ENCODE measurements at places on chromosomes 12 and 14.

DNA sequence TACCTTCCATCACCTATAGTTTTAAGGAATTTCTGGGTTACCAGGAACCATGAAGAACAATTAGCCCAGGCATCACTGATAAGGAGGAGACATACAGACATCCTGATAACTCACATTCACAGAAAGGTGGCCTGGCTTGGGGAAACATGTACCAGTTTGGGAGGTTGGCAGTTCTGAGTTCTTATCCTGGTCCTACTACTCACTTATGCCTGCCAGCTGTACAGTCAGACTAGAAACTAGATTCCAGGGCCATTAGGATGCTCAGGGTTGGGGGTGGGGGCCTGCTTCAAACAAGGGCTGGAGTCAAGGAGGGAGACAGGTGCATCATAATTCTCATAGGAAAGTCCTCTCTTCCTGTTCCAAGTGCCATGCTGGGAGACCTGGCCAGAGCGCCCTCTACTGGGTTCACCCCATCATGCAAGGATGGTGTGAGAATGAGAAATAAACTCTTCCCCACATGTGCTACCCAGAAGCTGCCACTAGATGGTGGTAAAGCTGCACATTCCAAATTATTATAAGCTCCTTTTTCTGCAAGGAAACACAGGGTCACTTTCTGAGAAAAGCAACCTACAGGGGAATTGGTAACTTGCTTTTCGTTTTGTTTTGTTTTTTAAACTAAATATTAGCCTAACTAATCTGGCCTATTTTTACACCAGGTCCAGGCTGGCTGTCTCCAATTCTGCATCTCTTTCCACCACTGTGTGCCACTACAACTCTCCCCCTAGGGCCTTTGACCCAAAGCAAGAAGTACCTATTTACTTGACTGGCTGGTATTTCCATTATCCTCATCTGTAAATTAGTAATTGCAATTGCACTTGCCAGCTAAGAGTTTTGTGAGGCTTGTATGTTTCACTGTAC is 14.5 kb downstream of the OAS2 start:
- DNase-seq = peak; percentile 7

DNA sequence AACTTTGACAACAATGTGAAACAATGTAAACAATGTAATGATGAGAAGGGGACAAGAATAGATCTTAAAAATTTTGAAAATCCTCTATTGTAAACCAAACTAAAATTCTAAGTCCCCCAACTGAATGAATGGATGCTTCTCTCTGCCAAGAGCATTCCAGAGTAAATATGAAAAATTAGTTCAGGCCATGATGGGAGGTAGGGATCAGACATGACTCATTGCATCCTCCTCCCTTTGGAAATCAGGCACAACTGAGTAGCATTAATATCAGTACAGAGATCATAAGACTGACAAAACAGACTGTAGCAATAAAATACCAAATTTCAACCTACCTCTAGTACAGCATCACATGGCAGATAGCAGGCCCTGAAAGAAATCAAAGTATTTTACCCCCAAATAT is 559.9 kb downstream of the C12orf50 start:
- no peak for DNase-seq

GRCh38 chr12:122123051-122123760 is 44.6 kb downstream of the MLXIP start:
- DNase-seq = peak; percentile 36

GRCh38 chr14:40346275-40346674 is 914.0 kb upstream of the FBXO33 start:
- no peak for DNase-seq

- DNase-seq = no peak
Measured at GRCh38 chr12:29113101-29113500, 36.0 kb upstream of the FAR2 start.

- no peak for DNase-seq
Measured at GRCh38 chr12:88185988-88186387, 43.9 kb downstream of the TMTC3 start.

Measured in NCI-H510A (cell line).